ENCODE measurements at places on chromosomes 5 and 9.
A peak's percentile ranks its signal among the peaks of the same experiment; 100 is the strongest.

- DNase-seq: peak; percentile 91
These were observed at the start of gene RNF180 for GRCh38 chr5:64165500-64166200. TSS of gene RNF180 (plus strand) at chr5:64165843. CDS start at chr5:64200808, 34,965 bp downstream.

DNA sequence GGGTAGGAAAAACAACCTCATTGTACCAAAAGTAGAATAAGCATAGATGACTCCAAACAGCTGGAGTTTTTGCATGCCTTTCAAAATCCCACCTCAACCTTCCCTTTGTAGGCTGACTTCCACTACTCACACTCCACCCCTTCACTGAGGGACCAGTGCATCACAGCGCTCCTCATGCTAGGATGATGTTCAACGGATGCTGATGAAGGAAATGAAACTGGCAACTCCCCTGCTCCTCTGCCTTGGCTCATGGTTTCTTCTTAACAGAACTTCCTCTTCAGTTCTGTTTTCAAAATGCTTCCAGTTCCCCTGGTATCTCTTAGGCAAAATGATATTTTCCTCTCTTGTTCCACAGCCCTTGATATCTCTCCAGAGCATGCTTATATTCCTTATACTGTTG is 29.0 kb downstream of the LIFR start:
- no peak for DNase-seq

- DNase-seq: no peak
These were observed 484.9 kb downstream of the PTPRD start for GRCh38 chr9:10127867-10128266.

- DNase-seq: peak; percentile 82
These were observed 51.1 kb downstream of the C9orf50 start for GRCh38 chr9:129569502-129570449.

DNA sequence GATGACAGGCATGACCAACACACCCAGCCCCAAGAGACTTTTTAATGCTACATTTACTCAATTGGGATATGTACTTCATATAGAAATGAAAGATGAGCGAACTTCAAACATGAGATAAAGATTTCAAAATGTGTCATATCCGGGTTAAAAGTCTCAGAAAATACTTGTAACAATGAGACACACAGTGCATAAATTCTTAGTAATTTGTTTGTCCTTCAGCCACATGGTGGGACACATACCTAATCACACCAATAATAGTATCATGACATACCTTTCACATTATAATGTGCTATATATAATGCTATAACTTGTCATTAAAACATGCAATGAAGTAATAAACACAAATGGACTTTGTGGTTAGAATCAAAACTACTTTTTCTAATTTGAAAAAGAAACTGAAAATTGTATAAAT is 204.7 kb upstream of the RFX3 start:
- DNase-seq: no peak

DNA sequence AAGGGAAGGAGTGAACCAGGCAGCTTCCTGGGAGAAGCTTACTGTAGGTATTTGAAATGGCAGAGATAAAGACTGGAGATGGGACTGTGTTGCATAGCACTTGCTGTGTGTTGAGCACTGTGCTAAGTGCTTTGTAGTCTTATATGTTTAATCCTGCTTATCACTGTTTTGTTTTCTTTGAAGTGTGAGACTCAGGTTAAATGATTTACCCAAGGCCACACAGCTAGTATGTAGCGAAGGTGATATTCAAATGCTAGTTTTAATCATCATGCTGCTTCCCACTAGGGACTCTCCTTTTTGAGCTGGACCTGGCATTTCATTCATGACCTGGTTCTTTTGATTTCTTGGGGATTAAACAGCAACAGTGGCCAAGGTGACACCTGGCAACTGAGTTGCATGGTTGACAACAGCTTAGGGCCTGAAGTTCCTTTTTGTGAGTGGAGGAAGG is 35.3 kb upstream of the SPRY4 start:
- DNase-seq: peak; percentile 77

Data from endodermal cell (in vitro differentiated cells).